DMS153 (cell line): ENCODE measurements at places on chromosomes 6 and 20.

DNA sequence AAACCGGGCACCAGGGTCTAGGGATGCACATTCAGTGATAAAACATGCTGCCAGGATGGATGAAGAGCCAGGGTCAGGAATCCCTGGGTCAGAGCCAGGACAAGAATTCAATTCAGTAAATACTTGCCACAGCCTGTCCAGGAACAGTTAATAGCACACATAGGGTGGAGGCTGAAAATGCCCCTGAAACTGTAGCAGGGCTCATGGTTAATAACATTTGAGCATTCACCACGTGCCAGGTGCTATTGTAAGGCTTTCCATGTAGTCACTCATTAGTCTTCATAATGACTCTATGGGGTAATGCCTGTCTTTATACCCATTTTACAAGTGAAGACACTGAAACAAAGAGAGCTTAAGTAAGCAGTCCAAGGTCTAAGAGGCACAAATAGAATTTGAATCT lies 296.3 kb downstream of the LRFN2 start:
- no peak for DNase-seq

GRCh38 chr6:121135425-121135824 lies 198.9 kb downstream of the TBC1D32 start:
- no peak for DNase-seq

GRCh38 chr20:1952737-1953530 lies 40.9 kb downstream of the PDYN start:
- DNase-seq, result peak; percentile 55

DNA sequence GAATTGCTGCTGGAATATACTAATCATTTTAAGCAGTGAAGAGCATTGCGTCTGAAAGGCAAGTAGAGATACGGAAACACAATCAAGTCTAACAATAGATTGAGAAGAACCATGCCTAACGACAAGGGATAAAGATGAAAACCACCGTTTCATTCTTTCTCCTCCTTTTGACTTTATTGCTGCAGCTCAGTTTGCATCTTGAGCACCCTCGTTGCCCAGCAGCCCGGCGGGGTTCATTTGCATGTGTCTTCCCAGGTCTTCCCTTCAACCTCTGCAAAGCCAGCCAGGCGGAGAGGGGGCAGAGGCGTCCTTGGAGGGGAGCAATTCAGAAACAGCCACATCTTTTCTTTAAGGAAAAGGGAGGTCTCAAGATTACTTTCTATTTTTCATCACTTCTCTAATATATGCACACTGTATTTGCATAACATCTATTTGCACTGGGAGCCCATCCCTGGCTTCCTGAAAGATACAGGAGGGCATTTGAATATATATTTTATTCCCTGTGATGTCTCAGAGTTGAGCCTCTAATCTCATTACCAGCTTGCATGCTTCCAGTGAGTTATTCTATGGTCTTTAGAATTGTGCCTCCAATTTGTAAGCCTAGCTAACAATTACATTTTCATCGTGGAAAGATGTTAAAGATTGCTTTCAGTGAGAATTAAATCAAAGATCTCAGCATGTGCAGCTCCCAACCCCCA lies 18.7 kb upstream of the PXDC1 start:
- no peak for DNase-seq

GRCh38 chr6:36272234-36272633 lies 2.4 kb downstream of the PNPLA1 start:
- DNase-seq, result no peak
